T-helper 2 cell (primary cell): ENCODE measurements at places on chromosomes 4 and X.

- no peak for DNase-seq
Measured at GRCh38 chrX:33109858-33110257, 101.5 kb downstream of the DMD start.

- no peak for DNase-seq
Measured at GRCh38 chr4:170736710-170737109, 647.0 kb upstream of the AADAT start.

DNA sequence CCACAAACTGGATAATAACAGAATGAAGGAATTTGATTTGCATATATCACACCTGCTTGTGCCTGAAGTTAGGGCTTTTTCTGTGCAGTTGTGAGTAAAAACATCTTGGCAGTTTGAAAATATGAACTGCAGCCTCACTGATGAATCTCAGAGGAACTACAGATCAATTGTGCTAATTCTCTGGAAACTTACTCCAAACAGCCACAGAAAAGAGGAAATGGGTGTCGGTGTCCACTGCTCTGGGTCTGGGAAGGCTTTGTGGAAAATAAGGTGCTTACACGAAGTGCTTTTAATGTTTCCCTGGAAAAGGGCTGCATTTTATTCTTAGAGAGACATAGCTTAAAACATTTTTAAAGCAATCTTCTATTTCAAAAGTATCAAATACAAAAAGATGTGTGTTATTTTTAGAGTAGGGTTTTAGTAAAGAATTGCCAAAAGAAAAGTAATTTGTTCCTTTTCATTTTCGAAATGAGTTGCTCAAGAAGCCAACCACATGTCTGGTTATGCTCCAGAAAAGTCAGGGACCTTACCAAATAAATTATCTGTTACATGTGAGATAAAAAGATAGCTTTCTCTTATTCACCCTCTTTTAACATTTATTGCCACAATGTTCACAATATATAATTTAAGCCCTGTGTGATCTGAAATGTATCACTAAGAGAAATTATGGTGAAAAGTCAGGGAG, 240.1 kb downstream of the FRAS1 start:
- no peak for DNase-seq

DNA sequence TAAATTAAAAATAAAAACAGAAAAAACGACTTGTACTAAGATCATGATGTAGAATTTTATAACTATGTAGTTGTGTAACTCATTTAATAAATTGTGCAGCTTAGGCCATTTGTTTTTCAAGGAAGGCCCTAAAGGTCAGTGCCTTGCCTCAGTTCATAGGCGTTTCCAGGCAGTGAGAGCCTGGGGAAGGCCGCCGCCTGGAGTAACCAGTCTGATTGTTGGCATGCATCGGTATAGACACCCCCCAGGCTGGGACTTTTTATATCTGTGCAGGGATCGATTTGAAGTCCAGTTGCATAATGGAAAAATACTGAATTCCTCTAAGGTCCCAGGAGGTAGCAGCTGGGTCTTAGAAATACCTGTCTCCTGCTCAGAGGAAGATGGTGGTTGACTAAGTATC, 77.2 kb downstream of the TMEM131L start:
- no peak for DNase-seq

DNA sequence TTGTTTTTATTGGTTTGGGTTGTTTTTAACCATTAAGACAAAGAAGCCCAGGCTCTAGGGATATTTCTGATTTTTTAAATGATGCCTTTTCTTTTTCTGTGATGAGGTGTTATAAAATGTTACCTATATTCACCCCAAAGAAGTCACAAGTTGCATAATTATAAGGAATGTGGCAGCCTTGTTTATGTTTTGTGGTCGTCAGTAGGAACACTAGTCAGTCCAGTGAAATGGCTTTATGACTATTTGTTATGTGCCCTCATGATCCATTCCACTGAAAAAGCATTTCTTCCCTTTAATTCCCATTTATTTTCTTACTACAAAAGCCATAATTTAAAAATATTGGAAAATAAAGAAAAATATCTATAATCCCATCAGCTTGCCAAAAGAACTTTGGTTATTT, 34.4 kb downstream of the CC2D2A start:
- DNase-seq = no peak

DNA sequence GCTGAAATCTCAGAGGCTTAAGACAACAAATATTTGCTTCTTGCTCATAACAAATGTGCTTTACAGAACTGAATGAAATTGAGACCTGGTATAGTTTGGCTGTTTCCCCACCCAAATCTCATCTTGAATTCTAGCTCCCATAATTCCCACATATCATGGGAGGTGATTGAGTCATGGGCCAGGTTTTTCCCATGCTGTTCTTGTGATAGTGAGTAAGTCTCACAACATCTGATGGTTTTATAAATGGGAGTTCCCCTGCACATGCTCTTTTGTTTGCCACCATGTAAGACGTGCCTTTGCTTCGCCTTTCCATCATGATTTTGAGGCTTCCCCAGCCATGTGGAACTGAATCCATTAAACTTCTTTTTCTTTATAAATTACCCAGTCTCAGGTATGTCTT, 221.1 kb upstream of the DIPK2B start:
- no peak for DNase-seq

DNA sequence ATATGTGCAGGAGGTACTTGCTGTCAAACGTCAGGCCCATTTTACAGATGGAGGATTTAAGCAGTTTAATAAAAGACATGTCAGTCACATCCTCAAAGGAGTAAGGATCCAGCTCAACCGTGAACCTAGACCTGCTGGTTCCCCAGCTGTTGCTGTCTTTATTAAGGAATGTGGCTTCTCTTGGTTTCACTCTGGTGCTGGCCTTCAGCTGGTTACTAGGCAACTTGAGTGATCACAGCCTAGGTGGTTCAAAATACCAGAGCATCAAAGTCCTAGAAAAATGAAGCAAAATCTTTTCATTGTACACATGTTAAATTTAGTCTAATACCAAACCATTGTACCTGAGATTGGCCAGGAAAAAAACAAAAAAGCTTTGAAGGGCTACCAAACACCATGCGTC, 32.7 kb upstream of the GLRA2 start:
- no peak for DNase-seq

- no peak for DNase-seq
Measured at GRCh38 chr4:15042529-15043167, 40.4 kb downstream of the CPEB2 start.

DNA sequence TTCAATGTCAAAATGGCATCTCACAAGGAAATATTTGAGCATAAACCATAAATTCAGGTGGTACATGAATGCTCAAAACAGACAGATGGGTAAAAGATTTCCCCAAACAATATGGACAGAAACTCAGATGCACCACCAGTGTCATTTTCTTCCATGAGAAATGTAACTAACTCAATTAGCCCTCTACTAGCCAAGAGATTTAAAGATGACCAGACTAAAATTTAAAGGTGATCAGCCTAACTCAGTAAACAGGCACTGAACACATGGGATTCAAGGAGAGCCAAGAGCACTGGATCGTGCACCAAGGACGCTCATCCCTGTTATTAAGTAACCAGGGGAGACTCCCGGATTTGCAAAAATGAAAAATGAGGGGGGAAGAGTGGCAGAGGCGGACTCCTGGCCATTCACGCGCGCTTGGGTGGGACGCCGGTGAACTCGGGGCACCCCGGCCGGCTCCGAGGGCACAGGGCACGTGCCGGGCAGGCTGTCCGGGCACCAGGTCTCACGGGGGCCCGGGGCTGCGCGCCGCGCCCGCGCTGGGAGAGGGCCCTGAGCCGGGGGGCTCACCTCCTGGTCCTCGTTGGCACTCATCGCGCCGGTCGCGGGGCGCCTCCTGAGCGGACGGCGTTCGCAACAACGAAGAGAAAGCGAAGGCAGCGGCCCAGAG, 490 bp downstream of the RWDD4 start:
- DNase-seq = peak; percentile 23

DNA sequence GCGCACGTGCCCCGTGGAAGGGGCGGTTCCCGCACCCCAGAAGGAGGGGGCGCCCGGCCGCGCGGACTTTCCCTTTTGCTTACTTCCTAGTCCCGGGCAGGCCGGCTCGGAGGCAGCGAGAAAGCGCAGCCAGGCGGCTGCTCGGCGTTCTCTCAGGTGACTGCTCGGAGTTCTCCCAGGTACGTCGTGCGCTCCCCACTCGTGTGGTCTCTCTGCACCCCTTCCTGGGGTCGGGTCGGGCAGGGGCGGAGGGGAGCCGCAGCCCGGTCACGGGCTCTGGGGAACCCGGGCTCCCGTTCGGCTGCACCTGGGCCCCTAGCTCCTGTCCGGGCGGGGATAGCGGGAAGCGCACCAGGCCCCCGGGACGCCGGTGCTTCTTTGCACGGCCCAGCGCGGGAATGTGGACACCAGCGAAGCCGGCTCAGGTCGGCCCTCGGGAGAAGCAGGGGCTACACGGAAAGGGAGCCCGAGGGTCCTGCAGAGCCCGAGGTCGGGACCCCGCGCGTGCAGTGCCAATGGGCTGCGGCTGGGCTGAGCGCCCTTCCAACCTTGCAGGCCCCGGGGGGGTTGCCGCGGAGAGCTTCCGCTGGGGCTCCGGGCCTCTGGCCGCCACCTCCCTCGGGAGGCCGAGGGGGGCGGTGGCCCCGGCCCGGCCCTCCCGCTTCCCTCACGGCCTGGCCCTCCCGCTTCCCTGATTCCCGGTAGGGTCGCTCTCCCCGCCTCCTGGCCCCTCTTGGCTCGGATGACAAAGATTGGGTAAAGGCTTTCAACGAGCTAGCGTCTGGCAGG, at the start of gene TLR2:
Gene TLR2, plus strand, starts transcription at position 99 of the 789 bp plus-strand sequence. CDS start 18,628 bp downstream, outside the sequence.
- peak; percentile 26 for DNase-seq

DNA sequence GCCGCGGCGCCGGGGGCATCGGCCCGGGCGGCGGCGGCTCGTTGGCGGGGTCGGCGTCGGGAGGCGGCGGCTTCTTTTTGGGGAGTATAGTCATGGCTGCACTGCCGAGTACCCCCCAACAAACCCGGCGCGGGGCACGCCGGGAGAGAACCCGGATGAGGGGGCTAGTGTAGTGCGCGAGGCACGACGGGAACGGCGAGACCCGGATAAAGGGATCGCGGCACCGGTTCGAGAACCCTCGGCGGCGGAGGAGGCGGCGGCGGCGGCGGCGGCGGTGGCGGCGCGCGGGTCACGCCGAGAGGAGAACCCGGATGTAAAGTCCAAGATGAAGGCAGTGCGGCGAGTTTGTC, at the start of gene OTUD5:
Gene OTUD5, minus strand, starts transcription at position 131 of the 350 bp plus-strand sequence. Its CDS starts 37 bp downstream, at position 94.
- DNase-seq = peak; percentile 86

DNA sequence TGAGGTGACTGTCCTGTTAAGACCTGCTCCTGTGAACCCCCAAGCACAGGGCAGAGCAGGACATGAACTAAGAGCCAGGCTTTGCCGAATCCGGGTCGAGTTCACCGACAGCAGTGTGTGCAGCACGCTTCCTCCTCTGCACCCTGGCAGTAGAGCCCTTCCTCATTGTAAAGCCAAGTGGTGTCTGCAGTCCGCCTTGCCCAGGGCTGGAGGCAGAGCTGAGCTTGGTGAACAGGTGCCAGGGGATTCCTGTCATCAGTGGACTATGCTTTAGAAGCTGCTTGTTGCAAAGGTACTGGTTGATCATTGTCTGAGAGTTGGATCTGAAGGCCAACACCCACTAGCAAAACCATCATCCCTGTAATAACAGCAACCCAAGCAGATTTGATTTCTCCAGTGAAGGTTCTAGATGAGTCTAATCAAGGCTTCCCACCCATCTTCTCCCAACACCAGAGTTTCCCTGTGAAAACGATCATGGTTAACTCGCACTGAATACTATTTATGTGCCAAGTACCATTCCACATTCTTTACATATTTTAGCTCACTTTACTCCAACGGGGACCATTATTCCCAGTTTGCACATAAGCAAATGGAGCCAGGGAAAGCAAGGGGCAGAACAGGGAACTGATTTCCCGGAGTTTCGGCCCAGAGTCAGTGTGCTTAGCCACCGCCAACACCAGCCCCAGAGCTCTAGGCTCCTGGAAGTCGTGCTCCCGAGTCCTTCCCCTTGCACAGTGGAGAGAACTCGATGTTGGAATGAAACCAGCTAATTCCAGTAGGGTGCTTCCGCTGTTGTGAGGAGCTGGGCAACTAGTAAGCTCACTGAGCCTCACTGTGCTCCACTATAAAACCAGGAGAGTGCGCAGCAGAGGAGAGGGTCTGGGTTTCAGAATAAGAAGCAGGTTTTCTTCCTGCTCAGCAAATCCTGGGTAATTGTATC, 1.4 kb upstream of the SLC34A2 start:
- DNase-seq = no peak

DNA sequence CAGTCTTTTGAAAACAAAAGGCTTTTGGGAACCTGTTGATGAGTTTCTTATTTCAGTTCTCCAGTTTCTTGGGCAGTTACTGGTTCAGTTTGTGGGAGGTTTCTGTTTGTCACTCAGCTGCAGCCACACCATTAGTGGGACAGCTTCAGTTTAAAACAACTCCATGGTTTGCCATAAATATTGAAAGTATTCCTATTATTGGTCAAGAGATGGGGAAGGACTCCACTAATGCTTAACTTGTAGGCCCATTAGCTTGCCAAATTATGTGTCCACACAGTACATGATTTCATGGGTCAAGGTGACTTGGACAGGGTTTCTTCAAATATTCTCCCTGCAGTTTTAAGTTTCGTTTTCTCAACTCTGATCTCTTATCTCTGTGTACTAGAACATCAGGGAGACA, 15.5 kb upstream of the ASIC5 start:
- DNase-seq = no peak

DNA sequence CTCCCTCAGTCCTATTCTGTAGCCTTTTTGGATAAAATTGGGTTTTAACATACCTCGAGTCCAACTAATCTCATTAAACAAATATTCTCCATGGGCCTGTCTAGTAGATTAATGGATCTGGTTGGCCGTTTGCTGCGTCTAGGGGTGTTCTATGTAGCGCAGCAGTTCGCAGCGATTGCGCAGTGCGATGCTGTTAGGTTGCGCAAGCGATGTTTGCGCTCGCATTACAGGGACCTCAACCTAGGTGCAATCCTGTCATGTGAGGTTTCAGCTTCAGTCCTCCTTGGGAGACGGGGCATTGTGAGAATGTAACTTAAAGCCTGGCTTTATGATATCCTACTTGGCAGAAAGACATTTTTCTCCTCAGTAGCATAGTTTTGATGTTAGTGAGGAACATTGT, 14.0 kb downstream of the OGT start:
- DNase-seq = no peak

DNA sequence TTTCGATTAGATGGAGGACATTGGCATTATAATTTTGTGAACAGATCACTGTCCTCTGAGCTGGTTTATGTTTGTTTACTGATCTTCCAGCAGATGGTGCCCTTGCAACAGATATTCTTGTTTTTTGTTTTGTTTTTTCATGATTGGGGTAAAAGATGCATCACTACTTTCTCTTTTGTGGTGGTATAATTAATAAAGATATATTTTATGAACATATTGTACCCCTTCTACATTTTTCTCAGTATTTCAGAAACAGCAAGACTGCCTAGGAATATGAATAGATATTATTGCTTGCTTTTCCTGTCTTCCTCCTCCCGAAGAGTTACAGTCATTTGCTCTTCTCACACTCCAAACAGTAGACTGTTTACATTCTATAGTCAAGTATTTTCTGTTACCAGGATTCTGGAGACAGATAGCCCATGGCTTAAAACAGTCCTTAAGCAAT, 905.2 kb downstream of the TRAM1L1 start:
- DNase-seq = no peak

DNA sequence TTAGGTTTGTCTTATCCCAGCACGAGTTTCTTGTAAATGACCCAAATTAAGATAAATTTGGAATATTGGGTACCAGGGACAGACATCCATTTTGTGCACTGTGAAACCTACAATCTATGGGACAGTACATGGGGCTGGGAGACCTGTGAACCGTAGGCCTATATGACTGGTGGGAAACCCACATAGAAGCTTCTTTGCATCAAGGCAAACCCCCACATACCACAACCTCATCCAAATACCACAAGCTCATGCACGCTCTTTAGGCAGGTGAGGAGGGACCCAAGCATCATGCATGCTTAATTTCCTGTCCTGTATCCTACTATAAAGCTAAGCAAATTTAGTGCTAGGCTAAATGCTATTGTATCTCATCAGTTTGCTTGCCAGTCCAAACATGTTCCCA, 47.8 kb downstream of the NIPAL1 start:
- peak; percentile 7 for DNase-seq
